CD4-positive, CD25-positive, alpha-beta regulatory T cell (primary cell): ENCODE measurements at places on chromosomes 2 and 18. TPM values are rescaled to one million over a fixed set of nuclear protein-coding genes. Genes with fewer than 3 reads are reported as not detected.

- no peaks in the 10 kb centered on the region for H3K4me1 ChIP-seq
- H3K4me3 ChIP-seq = no peak overlapping the region
- H3K27ac ChIP-seq = no peak overlapping the region
- no peaks in the 10 kb centered on the region for H3K27me3 ChIP-seq
- no peak for DNase-seq
These were observed 138.0 kb upstream of the LYPD6 start for GRCh38 chr2:149192427-149192826.

- H3K4me1 ChIP-seq = no peaks in the 10 kb centered on the region
- no peak overlapping the region for H3K4me3 ChIP-seq
- no peaks in the 10 kb centered on the region for H3K27me3 ChIP-seq
- no peaks in the 10 kb centered on the region for H3K36me3 ChIP-seq
- no peak overlapping the region for H3K27ac ChIP-seq
These were observed 16.3 kb upstream of the KCNG2 start for GRCh38 chr18:79781331-79781941.

DNA sequence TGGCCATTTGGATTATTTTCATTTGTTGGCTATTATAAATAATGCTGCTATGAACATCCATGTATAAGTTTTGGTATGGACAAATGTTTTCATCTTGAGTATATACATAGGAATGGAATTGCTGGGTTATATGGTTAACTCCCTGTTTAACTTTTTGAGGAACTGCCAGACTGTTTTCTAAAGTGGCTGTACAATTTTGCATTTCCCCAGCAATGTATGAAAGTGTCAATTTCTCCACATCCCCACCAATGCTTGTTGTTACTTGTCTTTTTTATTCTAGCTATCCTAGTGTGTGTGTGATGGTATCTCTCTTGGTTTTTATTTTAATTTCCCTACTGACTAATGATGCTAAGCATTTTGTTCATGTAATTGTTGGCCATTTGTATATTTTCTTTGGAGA is 90.6 kb upstream of the CYP26B1 start:
- no peaks in the 10 kb centered on the region for H3K27me3 ChIP-seq
- no peak overlapping the region for H3K27ac ChIP-seq
- no peak for DNase-seq
- no peaks in the 10 kb centered on the region for H3K4me1 ChIP-seq

DNA sequence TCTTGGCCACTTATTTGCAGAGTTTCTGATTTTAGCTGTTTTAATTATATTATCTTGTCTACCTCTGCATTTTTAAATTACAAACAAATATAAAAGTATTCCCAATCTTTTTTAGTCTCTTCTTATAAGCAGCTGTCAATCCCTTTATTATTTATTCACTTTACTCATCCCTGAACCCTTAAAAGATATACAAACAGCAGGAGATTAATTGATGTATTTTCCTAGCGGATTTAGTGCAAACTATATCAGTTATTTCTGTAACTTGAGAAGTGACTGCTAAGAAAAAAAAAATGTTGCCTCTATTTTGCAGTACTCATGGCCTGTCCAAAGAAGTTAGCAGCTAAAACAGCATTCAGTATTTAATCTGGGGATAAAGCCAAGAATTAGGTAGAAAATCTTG is 42.1 kb upstream of the GCFC2 start:
- H3K27ac ChIP-seq = no peak overlapping the region
- H3K36me3 ChIP-seq = no peaks in the 10 kb centered on the region
- no peaks in the 10 kb centered on the region for H3K4me1 ChIP-seq
- no peak for DNase-seq
- H3K4me3 ChIP-seq = no peak overlapping the region

GRCh38 chr18:79508565-79509535 is 113.1 kb downstream of the NFATC1 start:
- H3K36me3 ChIP-seq = peaks cover 11% of the 10 kb centered on the region
- no peak overlapping the region for H3K27ac ChIP-seq
- H3K27me3 ChIP-seq = no peaks in the 10 kb centered on the region

GRCh38 chr2:11675423-11676112 is 5.6 kb upstream of the NTSR2 start:
- no peaks in the 10 kb centered on the region for H3K36me3 ChIP-seq
- no peaks in the 10 kb centered on the region for H3K4me1 ChIP-seq
- H3K4me3 ChIP-seq = no peak overlapping the region
- H3K27ac ChIP-seq = no peak overlapping the region

The STARD6 gene
- total RNA-seq = not detected

The MAB21L4 gene
- total RNA-seq = not detected
